ENCODE measurements at places on chromosomes 16 and 17. TPM values are rescaled to one million over a fixed set of nuclear protein-coding genes. Genes with fewer than 3 reads are reported as not detected.

The PLLP gene
- total RNA-seq = 0.38 TPM

The SPNS2 gene
- total RNA-seq = 0.61 TPM

The ZNF319 gene
- 9.5 TPM for total RNA-seq

The FOXJ1 gene
- total RNA-seq = 0.99 TPM

The ALOX15 gene
- not detected for total RNA-seq

The MED13 gene
- 46.3 TPM for total RNA-seq

The MYH8 gene
- not detected for total RNA-seq

The ANKRD11 gene
- total RNA-seq = 159 TPM

The NOTUM gene
- 0.38 TPM for total RNA-seq

The NOXO1 gene
- total RNA-seq = 0.23 TPM

The HOXB8 gene
- not detected for total RNA-seq

The ODF4 gene
- total RNA-seq = not detected

The SLC13A2 gene
- not detected for total RNA-seq

Measured in activated CD8-positive, alpha-beta memory T cell treated with anti-CD3 and anti-CD28 coated beads for 36 hours (primary cell).